Sciatic nerve (tissue), 2 donors: ENCODE measurements at places on chromosomes 2 and 18.

DNA sequence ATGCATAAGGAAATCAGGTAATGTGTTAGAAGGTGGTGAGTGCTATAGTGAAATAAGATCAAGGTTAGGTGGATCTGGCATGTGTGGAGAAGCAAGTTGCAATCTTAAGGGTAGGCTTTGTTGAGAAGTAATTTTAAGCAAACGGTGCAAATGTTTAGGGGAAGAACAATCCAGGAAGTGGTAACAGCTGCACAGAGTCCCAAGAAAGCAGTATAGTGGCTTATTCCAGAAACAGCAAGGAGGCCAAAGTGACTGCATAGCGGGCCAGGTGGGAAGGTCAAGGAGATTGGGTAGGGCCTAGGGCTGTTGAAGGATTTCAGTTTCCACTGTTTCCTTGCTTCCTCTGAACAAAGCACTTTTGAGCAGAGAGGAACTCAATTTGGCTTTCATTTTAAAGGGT, 30.0 kb upstream of the RAB1A start:
- no peak for DNase-seq

GRCh38 chr2:68253219-68254068, 1.1 kb upstream of the PPP3R1 start:
- no peak for DNase-seq

DNA sequence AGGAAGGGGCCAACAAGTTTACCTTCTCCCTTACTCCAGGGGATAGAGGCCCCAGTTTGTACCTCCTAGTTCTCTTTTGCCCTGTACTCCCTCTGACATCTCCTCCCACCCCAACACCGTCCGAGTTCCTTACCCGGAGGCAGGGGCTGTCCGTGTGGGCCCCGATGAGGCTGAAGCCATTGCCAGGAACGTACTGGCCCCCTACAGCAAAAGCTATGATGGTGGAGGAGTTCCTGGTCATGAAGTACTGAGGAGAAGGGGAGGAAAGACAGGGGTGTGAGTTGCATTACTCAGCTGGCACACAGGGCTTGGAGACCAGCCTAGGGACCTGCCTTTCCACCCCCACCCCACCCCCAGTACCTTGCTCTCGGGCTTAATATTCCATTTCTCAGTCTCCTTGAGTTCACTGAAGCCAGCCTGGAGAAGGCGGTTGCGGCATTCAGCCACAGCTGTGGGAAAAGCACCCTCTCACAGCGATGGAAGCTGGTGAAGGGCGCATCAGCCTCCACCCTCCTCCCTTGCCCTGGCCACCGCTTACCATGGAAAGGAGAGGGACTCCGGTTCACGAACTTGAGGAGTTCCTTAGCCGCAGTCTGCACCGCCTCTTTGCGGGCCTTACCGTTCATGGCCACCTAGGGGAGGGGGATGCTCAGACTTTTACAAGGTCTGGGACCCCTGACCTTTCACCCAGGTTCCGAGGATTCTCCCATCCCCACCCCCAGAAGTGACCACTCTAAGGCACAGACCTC, 1.0 kb downstream of the DNPEP start:
- no peak for DNase-seq

- no peak for DNase-seq
Observed at GRCh38 chr18:7004009-7004408, 113.6 kb downstream of the LAMA1 start.

- DNase-seq, result no peak
Observed at GRCh38 chr2:26722911-26723310, 30.4 kb downstream of the KCNK3 start.

- DNase-seq, result no peak
Observed at GRCh38 chr18:25167612-25168410, 184.2 kb downstream of the ZNF521 start.

DNA sequence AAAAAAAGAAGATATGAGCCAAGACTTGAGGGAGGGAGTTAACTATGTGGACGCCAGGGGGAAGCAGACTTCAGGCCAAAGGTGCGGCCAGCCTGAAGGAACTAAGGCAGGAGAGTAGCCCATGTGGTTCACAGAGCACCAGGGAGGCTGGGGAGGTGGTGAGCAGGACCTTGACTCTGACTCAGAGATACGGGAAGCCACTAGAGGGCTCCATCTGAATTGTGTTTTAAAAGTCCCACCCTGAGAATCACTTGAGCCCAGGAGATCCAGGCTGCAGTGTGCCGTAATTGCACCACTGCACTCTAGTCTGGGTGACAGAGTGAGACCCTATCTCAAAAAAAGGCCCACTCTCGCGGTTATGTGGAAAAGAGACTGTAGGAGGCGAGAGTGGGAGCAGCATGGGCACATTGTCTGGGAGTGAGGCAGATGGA, 12.3 kb downstream of the CEP192 start:
- no peak for DNase-seq

DNA sequence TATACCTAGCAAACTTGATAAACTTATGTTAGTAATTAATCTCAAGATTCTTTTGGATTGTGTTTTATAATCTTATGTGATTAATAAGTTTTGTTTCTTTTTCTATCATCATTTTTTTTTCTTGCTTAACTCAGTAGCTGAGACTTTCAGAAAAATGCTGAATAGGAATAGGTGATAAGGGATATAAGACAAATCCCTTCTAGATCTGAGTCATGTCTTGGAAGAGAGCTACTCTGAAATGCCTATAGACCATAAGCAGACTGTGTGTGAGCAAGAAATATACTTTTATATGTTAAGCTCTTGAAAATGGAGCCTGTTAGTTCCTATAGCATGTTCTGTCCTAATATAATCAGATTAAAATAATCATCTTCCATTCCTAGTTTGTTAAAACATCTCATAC, 29.6 kb downstream of the CYBRD1 start:
- no peak for DNase-seq

DNA sequence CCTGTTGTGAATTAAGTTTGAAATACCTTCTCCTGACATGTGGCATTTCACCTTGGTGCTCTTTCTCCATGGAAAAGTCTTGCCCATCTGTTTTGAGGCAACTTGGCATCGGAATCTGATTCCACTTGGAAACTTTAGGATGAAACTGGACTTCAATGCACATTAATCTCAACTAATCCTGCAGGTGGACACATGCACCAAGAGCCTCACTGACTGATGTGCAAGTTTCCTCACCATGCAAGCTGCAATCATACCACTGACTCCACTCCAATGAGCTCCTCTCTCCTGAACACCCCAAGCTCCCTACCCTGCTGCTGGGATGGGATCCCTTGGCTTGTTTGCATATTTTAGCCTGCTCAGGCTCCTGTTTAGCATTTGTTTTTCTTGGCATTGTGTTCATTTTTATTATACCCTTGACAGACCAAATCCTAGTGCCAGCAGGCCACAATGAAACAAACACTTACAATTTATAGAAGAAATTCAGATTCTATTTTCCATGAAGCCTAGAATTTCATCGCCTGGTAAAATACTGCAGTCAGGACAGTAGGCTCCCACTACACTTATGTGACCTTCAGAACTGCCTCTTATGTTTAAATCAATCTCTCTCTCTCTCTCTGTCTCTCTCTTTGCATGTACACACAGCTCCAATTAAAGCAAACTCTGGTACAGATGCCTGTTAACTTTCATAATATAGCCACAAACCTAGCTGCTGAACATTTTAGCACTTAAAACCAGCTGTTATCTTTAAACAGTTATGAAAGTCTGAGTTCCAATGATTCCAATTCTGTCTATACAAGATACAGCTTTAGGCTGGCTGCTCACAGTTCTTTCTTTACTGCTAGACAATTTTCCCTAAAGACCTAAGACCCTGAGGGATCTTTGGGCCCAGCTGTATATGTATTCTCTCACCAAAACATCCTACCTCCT, 141.5 kb downstream of the OSR1 start:
- no peak for DNase-seq

GRCh38 chr2:150762571-150762970, 275.1 kb upstream of the RND3 start:
- DNase-seq, result no peak

GRCh38 chr2:72220170-72220569, 72.5 kb upstream of the CYP26B1 start:
- no peak for DNase-seq

DNA sequence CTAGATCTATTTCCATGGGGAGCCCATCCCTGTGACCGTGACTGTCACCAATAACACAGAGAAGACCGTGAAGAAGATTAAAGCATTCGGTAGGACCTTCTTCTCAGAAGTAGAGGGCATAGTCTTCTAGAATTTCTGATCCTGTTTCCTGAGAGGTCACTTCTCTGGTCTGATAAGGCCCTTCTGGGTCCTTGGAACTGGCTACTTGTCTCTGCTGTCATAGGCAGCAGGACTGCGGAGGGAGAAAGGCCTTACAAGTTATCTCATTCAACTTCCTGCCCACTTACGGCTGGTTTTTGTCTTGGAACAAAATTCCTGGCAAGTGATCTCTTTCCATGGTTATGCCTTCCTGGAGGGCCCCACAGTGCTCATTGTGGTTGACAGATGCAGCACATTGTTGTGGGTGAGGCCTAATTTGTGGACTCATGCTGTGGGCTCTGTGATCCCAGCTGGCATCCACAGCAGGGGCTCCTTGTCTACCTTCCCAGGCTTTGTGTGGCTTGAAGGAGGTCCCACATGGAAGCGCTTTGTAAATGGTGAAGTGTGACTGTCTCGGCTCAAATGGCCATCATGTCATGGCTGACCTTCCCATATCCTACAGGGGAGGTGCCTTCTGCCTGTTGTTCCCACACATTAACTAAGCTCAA, 22.0 kb downstream of the SAG start:
- DNase-seq, result no peak

DNA sequence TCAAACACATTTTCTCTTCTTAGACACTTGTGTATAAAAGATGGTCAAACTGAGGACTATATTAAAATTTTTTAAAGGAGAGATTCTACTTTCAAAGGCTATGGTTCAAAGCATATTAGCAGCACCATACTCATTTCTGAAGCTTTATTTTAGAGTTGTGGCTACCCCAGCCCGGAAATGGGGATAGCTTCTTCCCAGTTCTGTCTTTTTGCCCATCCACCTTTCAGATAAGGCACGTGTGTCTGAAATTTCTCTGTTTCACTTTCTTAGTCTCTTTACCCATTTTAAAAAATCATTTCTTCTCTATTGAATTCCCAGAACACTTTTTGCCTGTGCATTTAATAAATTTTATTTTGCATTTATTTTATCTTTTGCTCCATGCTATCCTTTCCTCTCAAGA, 431.5 kb downstream of the RNF144A start:
- no peak for DNase-seq

DNA sequence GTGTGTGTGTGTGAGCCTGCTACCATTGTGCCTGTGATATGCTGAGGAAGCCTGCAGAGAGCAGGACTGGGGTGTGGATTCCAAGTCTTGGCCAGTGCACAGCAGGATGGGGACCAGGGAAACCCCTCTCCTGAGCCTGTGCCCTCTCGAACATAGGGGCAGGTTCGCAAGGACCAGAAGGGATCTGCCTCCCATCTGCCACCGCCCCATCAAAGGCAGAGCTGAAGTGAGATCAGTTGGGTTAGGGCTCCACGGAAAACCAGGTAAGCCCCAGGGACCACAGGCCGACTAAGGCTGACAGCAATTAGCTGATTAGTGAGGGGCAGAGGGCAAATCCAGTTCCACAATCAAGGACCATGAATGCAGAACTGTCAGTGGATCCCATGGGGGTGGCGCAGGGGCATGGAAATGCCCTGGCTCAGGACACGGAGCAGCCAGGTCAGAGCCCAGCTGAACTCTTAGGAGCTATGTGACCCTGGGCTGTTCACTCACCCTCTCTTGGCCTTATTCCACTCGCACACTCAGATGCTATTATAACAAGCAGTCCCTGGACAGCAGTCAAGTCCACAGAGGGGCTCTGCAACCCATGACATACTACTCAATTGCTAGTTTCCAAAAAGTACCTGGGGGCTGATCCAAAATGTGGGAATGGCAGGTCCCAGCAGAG, 84.2 kb upstream of the ID2 start:
- DNase-seq, result no peak

- DNase-seq, result no peak
Observed at GRCh38 chr2:172106108-172106961, 3.6 kb upstream of the DLX2 start.

- no peak for DNase-seq
Observed at GRCh38 chr2:11602563-11603204, 67.3 kb downstream of the NTSR2 start.

GRCh38 chr2:231342061-231342711, 53.3 kb upstream of the B3GNT7 start:
- peak; percentile 52 for DNase-seq

GRCh38 chr2:65377556-65378192, 54.7 kb downstream of the SPRED2 start:
- DNase-seq, result no peak

- DNase-seq, result no peak
Observed at GRCh38 chr2:39665811-39666490, at the start of gene TMEM178A. TSS of gene TMEM178A (plus strand) at chr2:39665917. CDS start at chr2:39665975, 58 bp downstream.

- DNase-seq, result no peak
Observed at GRCh38 chr18:76428396-76429261, 66.4 kb downstream of the ZNF516 start.

GRCh38 chr2:108640731-108641130, 78.6 kb upstream of the RANBP2 start:
- no peak for DNase-seq

- DNase-seq, result peak; percentile 81
Observed at GRCh38 chr2:75608684-75609333, 37.8 kb upstream of the MRPL19 start.

- no peak for DNase-seq
Observed at GRCh38 chr2:213678437-213679218, 394.4 kb downstream of the SPAG16 start.
